ENCODE measurements at places on chromosomes 2 and 18. TPM values are rescaled to one million over a fixed set of nuclear protein-coding genes. Genes with fewer than 3 reads are reported as not detected.

GRCh38 chr2:67342394-67342793 lies 54.7 kb upstream of the ETAA1 start:
- DNase-seq: no peak

DNA sequence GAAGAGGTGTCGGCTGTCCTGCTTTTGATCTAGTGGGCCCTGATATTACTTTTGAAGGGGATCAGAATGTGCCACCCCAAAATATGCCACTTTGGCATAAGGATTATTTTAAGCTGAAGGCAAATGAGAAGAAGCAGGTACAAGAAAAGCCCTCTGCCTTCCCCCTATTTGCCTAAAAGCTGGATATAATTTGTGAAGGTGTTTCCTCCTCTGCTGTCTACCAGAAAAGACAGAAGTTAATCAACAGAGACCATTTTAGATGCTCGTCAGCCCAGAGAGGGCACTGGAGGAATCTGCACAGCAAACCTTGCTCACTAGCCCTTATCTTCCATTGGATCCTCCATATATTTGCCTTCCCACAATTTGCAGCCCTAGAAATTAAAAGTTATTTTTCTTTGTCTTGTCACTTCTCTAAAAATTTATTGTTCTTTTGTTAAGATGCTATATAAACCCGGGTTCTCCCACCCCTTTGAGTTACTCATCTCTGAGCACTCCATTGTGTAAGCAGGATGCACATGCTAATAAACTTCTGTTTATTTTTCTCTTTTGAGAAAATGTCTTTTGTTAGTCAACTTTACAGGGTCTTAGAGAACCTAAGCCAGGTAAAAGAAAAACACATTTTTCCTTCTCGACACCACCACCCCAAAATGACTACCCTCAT lies 163.2 kb upstream of the SLC1A4 start:
- DNase-seq: no peak

GRCh38 chr2:102915128-102915527 lies 153.3 kb downstream of the TMEM182 start:
- DNase-seq: no peak

DNA sequence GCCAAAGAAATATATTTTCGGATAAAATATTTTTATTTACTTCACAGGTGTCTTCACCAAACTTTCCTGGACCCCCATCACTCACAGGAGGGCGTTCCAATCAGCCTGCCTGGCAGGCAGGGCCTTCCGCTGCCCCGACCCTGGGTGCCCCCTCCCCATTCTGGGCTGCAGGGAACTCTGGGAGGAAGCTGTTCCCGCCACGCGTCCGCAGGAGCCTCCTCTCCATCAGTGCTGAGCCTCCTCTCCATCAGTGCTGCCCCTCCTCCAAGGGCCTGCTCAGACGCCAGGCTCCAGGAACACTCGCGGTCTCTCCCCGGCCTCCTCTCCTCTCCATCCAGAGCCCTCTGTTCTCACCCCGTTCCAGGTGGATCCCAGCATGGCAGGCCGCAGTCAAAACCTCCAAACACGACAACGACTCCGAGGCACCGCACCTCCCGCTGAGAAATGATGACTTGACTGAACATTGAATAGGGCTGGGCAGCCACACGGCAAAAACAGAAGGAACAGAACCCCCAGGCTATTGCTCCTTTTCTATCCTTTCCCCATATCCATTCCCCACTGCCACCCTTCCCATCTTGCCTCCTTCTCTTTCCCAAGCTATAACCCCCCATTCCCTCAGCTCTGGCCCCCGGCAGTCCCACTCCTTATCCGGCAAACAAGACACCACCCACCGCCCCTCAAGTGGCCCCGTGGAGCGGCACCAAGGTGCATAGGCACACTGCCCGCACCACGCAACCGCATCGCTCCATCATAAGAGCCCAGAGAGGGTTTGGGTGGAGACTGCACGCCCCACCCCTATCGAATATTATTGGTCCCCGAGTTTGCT lies 268.6 kb upstream of the RAB6C start:
- no peak for DNase-seq

GRCh38 chr2:103525756-103526155 lies 763.9 kb downstream of the TMEM182 start:
- DNase-seq: no peak

GRCh38 chr18:4640349-4641012 lies 185.4 kb upstream of the DLGAP1 start:
- DNase-seq: no peak

GRCh38 chr2:26737221-26737620 lies 26.9 kb upstream of the SLC35F6 start:
- DNase-seq: no peak

DNA sequence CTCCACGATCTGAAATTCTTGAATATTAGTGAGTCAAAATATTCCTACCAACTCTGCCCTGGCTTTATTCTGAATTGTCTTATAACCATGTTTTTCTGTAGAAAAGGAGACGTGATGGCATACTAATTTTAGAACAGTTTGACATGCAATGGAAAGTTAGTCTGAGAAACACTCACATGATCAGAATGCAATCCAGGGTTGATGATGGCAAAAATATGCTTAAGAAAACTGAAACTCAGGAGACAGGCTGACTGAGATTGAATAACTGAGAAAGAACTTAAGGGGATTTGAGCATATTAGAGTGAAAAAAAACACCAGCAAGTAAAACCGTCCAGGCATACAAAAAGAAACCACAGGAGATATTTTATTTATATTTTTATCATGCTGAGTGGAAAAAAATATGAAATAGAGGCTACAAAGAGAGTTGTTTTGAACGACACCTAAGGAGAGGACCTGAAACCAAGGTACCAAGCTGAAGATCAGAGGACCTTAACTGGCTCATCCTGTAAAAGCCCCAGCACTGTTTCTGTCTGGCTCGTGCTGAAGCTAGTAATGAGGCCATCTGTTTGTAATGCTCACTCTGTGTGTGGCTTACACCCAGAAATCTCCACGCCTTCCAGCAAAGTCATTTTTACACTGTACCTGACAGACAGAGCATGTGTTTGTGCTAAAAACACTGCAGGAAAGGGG lies 437.2 kb upstream of the PKDCC start:
- DNase-seq: no peak

- no peak for DNase-seq
These were observed 366.8 kb upstream of the SALL3 start for GRCh38 chr18:78612801-78613200.

DNA sequence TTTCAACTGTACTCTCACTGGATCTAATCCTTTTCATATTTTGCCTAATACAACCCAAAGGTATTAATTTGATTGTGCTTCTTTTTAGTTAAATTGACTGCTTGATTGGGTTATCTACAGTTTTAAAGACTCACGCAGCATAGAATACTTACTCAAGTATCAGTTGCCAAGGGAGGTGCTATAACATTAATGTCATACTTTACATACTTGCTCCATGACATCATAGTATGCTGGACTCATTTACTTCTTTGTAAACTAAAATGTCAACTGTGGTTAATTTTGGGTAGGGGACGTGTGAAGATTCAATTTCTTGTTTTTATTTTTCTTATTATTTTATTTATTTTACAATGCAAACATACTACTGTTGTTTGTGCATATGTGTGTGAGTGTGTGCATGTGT lies 716.2 kb upstream of the VRK2 start:
- no peak for DNase-seq

DNA sequence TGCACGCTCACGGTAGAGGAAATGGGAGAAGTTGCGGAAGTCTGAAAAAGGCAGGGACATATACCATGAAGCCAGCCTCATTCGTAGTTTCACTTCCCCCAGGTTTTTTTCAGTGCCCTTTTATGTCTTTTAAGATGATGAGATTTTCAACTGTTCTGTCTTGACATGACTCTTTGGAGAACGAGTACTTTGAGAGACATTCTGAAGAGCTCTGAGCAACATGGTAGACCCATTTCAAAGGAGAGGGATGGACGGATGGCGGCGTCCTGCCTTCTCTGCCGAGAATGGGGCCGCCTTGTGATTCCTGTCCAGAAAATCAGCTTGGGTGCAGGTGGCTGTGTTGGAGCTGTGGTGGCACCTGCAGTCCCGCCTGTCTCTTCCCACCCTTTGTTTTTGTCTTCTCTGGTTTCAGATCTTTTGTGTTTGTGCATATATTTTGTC lies 41.7 kb downstream of the SH3BP4 start:
- DNase-seq: no peak

DNA sequence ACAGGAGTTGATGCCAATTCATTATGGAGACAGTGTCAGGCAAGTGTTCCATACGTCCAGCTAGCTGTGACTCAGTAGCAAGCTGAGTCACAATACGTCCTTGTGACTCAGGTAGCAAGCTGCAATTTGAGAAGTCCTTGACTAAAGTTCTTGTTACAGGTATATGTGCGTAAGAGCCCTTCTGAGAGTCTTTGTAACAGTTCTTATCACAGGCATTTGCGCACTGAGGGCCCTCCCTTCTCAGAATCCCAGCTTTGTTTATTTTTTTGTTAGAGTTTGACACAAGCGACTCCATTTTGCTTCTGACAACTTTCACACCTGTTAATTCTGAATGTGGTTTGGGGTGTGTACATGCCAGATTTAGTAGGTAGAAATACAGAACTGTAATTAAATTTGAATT lies 20.1 kb upstream of the ACMSD start:
- no peak for DNase-seq

DNA sequence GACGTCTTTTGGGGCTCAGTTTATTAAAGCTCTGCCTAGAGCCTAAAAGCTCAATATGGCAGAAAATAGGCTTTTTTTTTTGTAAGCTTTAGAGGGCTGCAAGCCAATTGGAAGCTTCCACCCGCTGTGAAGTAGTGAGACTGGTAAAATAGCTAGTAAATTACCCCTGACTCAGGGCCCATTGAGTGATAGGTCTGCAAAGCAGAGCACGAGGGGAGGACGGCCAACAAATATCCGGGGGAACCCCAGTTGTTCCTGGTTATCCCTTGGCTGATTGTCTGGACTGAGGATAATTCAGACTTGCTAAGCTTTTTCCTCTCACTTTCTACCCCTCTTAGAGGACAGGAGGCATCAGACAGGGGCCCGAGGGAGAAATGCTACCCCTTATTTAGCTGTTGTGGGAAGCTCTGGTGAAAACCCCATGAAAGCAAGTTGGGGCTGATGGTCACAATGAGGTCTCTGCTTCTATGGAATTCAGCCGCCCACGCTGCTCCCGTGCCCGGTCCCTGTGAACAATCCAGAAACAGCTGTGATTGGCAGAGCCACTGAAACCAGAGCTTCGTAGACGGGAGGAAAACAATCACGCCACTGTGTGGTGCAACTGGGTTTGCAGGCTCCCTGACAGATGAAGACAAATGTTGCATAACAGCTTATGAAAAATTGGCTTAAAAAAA lies 141.9 kb upstream of the LGALSL start:
- peak; percentile 89 for DNase-seq

GRCh38 chr2:162344617-162344950 lies 652 bp downstream of the GCA start:
- DNase-seq: peak; percentile 29

DNA sequence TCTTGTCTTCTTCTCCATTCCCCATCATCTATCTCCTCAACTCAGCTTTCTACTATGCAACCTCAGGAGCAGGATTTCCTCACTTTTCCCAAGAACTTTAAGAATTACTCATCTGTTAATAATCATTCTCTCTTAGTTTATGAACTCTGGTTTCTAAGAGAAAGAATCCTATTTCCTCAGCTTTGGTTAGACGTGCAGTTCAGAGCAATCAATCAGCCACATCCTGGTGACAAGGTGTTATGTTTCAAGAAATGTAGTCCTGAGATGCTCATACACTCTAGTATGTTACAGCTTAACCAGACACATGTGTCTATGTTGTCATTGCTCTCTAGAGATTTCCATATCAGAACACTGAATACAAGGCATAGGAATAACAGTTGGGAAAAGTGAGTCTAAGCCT lies 277.9 kb downstream of the MBD2 start:
- DNase-seq: no peak

GRCh38 chr2:77631007-77631406 lies 108.8 kb upstream of the LRRTM4 start:
- DNase-seq: no peak

DNA sequence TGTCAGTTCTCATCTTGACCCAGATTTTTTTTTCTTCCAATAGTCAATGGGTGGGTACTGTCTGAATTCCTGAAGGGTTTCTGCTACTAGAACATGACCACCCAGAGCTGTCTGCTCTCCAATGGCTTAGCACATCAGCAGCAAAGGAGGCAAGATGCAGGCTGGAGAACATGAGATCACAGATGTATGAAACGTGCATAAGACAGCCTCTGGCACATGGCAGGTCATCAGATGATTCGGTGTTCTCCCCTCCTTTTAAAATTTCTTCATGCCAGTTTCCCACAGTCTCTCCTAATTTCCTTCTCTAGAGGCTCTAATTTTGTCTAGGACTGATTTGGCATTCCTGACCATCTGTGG lies 359.3 kb upstream of the TNP1 start:
- no peak for DNase-seq

The ABCG5 gene
- total RNA-seq: not detected

The FTCDNL1 gene
- 3.4 TPM for total RNA-seq

The LHCGR gene
- 0.26 TPM for total RNA-seq

The HADHB gene
- total RNA-seq: 711 TPM

The SERPINB12 gene
- total RNA-seq: not detected

The NFATC1 gene
- total RNA-seq: 18.9 TPM

The HTR2B gene
- total RNA-seq: 0.50 TPM

The DAPL1 gene
- total RNA-seq: not detected

The LYPD1 gene
- 0.35 TPM for total RNA-seq
